RKO (cell line): ENCODE measurements at places on chromosomes 11 and 22.

GRCh38 chr22:20127869-20128618 is 3.6 kb upstream of the ZDHHC8 start:
- DNase-seq: no peak

- no peak for DNase-seq
Observed at GRCh38 chr11:3614742-3615171, 27.0 kb downstream of the ART5 start.

- DNase-seq: no peak
Observed at GRCh38 chr22:23500508-23501260, 79.4 kb downstream of the IGLL1 start.

- DNase-seq: no peak
Observed at GRCh38 chr11:46345131-46345597, 2.1 kb upstream of the DGKZ start.

- DNase-seq: no peak
Observed at GRCh38 chr11:44928144-44928543, 22.5 kb downstream of the TP53I11 start.
